ENCODE measurements at places on chromosomes 12 and 14.

GRCh38 chr14:72314808-72315435 is 382.7 kb downstream of the RGS6 start:
- no peak for DNase-seq

DNA sequence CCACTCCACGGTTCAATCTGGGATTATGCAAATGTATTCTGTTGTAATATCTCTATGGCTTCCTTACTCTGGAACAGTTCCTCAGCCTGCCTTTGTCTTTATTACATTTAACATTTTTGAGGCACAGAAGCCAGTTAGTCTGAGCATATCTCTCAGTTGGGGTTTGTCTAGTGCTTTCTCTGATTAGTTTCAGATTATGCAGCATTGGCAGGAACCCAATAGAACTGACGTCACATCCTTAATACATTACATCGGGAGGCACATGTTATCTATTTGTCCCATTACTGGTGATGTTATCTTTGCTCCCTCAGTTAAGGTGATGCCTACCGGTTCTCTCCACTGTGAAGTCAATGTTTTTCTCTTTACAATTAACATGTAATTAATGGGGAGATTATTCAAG is 62.4 kb downstream of the PPM1A start:
- no peak for DNase-seq

GRCh38 chr12:44299524-44299923 is 463.6 kb downstream of the TMEM117 start:
- no peak for DNase-seq

DNA sequence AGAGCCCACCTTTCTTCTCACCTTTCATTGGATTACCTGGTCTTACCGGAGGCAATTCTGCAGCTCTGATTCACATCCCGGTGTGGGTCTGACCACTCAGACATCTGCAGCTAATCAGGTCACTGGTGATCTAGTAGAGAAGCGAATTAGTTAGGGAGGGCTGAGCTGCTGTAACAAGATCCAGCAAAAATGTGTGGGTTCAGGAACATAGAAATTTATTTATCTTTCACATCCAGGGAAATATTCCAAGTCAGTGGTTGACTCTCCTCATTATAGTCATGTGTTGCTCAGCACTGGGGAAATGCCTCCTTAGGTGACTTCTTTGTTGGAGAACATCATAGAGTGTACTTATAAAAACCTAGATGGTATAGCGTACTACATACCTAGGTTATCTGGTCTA is 218.7 kb upstream of the PELI2 start:
- DNase-seq, result no peak

- DNase-seq, result no peak
Observed at GRCh38 chr12:99984271-99985128, at the start of gene ANKS1B. Gene ANKS1B (minus strand): TSS chr12:99984936. CDS start chr12:99984237, 699 bp downstream.

DNA sequence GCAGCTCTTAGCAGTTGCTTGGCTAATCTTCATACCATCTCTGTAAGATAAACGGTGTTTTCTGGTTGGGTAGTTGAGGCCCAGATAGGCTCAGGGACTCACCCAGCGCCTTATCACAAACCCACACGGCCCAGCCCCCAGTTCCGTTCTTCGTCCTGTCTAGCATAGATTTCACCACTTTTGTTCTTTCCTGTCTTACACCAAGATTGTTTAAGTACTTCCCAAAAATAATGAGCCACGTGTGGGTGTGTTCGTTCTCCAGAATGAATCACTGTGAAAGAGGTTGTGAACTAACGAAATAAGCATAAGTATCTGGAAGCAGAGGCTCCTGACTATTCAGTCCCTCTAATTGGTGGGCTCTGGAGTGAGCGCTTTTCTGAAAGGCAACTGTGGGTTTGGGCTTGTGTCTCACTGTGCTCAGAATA is 21.4 kb downstream of the ACVR1B start:
- DNase-seq, result no peak

DNA sequence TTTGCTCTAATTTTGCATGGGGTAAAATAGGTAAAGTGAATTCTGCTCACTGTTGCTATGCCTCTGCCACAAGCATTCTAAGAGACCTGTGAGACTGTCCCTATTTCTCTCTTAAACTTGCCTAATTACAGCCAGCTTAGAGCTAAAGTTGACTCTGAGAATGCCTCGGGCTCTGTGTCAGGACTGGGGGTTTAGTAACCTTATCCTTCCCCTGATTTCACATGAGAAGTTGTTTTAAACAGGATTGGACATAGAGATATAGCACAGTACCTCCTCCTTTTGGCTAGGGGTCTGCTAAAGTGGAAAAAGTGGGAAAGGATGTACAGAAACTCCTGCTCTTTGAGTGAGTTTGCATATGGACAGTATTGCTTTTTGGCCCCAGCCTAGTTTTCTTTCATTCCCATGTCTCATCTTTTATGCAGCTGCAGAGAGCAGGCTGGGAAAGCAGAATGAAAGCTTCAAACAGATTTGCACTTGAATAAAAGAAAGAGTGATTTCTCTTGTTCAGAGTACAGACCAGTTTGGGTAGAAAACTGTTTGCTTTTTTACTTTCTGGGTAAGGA is 122.0 kb downstream of the RAD51B start:
- DNase-seq, result no peak

GRCh38 chr12:31900271-31900670 is 58.9 kb upstream of the RESF1 start:
- no peak for DNase-seq

DNA sequence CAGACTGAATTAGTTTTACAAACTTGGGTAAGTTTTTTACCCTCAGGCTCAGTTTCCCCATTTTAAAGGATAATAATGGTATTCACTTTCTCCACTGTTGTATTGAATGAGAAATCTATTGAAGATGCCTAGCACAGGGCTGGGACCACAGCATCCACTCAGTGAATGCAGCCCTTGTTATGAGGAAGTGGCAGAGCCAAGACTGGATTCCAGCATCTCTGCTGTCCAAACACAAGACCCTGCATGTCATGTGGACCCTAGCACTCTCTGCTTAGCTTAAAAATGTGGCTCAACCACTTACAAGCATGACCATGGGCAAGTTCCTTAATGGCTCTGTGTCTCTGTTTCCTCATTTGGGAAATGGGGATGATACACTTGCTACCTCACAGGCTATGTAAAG is 24.1 kb upstream of the TRIM9 start:
- no peak for DNase-seq

GRCh38 chr12:22893878-22894277 is 268.9 kb downstream of the ETNK1 start:
- no peak for DNase-seq

- DNase-seq, result no peak
Observed at GRCh38 chr14:104714681-104715080, 9.3 kb upstream of the ADSS1 start.

DNA sequence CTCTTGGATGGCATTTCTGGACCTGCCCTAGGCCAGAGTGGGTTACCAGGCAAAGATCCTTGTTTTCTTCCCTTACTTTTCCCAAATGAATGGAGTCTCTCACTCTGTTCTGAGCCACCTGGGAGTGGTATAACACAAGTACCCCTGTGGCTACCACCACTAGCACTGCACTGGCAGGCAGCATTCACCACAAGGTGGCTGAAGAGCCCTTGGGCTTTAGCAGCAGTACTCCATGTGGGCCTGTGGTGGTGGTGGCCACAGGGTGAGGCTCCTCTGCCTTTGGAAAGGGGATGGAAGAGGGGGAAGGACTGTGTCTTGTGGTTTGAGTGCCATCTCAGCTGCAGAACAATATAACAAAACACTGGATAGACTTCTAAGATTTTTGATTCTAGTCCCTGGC is 38.1 kb upstream of the LMNTD1 start:
- DNase-seq, result no peak

DNA sequence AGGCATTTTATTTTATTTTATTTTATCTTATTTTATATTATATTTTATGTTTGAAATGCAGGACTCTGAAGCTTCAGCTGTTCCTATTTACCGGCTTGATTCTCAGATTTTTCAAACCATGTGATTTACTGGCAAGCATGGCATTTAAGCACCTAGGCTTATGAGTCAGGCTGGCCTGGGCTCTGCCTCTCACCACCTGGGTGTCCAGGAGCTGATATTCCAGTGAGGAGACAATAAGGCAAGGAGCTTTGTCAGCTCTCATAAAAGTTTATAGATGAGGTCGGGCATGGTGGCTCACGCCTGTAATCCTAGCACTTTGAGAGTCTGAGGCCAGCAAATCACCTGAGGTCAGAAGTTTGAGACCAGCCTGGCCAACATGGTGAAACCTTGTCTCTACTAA is 2.1 kb downstream of the DAO start:
- DNase-seq, result no peak

DNA sequence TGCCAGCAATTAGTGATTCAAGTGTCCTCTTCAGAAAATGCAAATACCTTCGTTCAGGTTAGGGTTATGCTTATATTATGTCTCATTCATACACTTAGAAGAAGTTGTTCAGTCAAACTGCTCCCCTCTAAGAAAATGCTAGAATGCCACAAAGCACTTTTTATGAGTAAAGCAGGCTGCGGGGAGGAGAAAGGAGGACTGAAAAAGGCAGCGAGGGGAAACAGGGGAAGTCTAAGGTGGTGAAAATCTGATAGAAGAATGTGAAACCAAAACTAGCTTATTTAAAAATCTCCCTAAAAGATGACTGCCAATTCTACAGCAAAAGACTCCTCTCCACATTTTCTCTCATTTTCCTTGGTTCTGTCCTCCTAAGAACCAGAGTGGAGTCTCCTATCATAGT is 70.1 kb downstream of the PRKD1 start:
- DNase-seq, result no peak

- DNase-seq, result no peak
Observed at GRCh38 chr14:69662636-69663299, 51.4 kb downstream of the SUSD6 start.

- no peak for DNase-seq
Observed at GRCh38 chr12:121797937-121798786, 4.7 kb upstream of the RHOF start.

DNA sequence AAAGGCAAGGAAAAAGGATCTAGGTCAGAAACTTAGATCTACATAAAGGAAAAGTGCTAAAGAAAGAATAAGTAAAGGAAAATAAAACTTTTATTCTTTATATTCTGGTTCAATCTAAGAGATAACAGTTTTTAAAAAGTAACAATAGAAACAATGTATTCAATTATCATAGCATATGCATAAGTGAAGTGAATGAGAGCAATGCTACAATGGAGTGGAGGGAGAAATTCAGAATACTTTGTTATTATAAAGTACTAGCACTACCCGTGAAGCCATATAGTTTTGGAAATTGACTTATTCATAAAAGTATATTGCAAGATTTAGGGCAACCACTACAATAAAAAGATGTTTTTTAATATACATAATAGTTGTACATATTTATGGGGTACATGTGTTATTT is 586.0 kb upstream of the MDGA2 start:
- no peak for DNase-seq

GRCh38 chr12:46556819-46557524 is 184.4 kb upstream of the SLC38A2 start:
- no peak for DNase-seq

DNA sequence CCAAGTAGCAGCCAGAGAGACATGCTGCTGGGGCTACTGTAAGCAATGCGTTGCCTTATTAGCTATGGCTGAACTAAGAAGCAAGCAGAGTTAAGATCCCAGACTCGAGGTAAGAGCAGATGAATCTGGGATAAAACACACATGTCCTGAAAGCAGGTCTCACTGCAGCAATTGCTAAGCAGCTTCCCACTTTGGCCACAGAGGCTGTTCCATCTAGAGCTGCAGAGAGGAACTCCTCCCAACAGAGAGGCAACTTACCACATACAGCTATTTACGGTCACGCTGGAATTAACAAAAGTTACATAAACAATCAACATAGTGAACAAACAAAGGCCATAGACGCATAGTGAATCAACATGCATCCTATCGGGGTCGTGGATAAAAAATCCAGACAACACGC is 90.2 kb downstream of the KSR2 start:
- no peak for DNase-seq

GRCh38 chr12:69886109-69886508 is 61.1 kb downstream of the MYRFL start:
- no peak for DNase-seq

GRCh38 chr12:82359115-82359478 is 768 bp downstream of the METTL25 start:
- DNase-seq, result no peak

DNA sequence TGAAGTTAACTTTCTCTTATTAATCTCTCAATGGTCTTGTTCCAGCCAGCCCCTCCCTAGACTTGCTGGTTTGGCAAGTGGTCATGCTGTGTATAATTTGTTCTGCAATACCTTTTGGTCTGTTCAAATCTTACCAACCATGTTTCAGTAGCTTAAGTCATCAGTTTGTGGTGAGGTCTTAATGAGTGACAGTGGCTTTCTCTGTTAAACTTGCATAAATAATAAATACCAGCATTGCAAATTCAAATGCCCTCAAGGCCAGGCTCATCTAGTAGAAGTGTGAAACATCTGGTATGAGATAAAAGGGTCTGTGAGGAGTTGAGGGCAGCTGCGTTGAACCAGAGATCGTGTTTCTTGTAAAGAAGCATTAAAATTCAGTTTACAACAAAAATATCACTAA is 319.5 kb downstream of the TMEM117 start:
- no peak for DNase-seq

DNA sequence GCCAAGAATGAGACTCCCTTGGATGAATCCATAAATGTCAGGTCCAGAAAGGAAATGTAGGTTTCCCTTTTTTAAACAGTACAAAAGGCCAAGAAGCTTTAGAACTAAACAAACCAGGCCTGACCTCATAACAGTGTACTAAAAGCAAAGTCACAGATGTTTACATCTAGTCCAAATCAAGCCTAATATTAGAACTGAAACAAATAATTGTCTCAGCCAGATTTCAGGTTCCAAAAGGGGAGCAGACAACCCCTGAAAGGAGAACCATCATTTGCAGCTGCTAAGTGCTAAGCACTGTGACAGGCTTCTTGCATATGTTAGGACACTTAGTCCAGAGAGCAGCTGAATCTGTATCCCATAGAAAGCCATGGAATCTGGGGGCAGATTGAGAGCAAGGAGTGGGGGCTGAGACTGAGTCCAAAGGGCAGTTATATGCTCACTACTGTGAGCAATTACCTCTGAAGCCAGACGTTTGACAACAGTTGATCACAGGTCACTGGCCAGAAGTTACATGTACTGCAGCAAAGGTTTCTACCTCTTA is 90.1 kb downstream of the STXBP6 start:
- no peak for DNase-seq

- no peak for DNase-seq
Observed at GRCh38 chr12:123065676-123066383, 85.1 kb downstream of the PITPNM2 start.
